ENCODE measurements at places on chromosomes 4 and X. TPM values are rescaled to one million over a fixed set of nuclear protein-coding genes. Genes with fewer than 3 reads are reported as not detected.

DNA sequence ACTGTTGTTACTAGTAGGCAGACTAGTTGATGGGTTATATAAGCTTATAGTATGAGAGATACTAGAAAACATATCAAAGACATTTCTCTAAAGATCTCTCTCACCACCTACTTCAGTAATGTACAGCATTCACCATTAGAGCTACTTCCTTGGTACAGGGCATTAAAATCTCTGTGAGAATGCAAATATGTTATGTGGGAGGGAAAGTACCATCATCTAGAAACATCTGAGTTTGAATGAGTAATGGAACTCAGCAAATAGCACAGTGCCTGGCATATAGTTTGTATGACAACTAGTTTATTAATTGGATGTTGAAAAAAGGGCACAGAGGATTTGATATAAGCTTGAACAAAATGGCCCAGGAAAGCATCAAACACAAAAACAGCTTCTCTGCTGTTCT, 211.1 kb downstream of the GLUD2 start:
- H3K27ac ChIP-seq: no peak overlapping the region
- no peaks in the 10 kb centered on the region for H3K36me3 ChIP-seq
- no peaks in the 10 kb centered on the region for H3K27me3 ChIP-seq
- no peak for DNase-seq
- H3K4me3 ChIP-seq: no peak overlapping the region
- H3K4me1 ChIP-seq: no peaks in the 10 kb centered on the region

DNA sequence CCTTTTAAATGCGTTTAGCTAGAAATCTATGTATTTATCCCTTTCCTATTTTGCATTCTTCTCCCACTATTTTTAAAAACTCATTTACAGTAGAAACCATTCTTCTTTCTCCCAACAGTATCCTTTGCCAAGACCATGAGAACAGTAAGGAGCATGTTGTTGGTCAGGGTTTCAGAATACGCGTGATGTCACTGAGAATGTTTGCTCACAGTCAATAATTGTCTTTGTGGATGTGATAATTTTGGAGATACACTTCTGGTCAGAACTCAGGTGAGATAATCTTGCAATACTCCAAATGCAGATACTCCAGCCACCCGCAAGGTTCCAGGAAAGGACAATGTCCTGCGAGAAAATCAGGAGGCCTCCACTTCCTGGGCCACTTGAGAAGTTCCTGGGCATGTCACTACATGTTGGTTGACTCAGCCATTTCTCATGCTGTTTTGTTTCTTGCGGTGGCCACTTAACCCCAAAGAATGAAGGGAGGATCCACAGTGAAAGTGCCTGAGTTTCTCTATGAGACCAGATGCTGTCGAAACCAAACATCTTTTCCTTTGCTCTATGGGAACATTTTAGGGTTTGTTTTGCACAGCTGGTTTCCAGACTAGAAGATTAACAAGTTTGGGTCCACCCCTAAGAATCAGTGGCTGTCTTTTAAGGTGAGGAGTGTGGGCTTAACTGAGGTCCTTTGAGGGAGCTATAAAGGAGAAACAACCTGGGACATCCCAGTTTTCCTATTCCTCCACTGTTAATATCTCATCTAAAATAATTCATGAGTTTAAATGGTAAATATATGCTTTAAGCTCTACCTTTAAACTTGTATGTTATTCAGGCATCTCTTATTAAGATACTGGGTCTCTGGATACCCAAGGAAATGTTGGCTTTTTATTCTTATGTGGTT, 116.0 kb downstream of the SOWAHB start:
- no peaks in the 10 kb centered on the region for H3K36me3 ChIP-seq
- DNase-seq: no peak
- no peak overlapping the region for H3K4me3 ChIP-seq
- no peaks in the 10 kb centered on the region for H3K4me1 ChIP-seq
- H3K27ac ChIP-seq: no peak overlapping the region

DNA sequence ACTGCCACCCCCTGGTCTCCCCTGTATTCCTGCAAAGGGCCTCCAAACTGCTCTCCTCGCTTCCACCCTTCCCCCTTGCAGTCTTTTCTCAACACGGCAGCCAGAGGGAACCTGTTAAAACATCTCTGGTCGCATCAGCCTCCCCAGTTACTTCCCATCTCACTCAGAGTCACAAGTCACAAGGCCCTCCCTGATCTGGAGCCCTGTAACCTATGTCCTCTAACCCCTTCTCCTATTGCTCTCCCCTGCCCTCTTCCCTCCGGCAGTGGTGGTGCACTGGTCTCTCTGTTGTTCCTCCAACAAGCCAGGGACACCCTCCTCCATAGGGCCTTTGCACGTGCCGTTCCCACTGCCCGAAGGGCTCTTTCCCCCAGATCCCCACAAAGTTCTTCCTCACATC, 73.2 kb downstream of the SH3KBP1 start:
- H3K4me1 ChIP-seq: peaks cover 18% of the 10 kb centered on the region
- H3K4me3 ChIP-seq: peak overlapping the region; percentile 21
- no peak for DNase-seq
- H3K27me3 ChIP-seq: no peaks in the 10 kb centered on the region
- H3K36me3 ChIP-seq: no peaks in the 10 kb centered on the region

DNA sequence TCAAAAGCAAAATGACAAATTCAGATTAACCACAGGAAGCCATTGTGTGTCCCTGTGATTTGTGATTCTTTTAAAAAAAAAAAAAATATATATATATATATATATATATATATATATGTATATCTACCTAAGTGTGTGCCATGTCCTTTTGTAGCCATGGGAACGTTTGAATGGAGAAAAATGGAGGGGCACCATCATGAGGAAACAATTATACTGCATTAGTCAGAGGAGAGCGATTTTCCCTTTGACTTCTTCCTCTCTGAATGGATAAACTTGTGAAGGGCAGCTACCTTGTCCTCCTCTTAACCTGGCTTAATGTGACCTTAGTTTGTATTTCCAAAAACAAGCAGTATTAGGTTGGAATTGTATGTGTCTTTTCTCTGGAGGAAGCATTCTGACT, 23.3 kb upstream of the CBLL2 start:
- DNase-seq: no peak
- H3K27ac ChIP-seq: no peak overlapping the region
- no peak overlapping the region for H3K4me3 ChIP-seq

DNA sequence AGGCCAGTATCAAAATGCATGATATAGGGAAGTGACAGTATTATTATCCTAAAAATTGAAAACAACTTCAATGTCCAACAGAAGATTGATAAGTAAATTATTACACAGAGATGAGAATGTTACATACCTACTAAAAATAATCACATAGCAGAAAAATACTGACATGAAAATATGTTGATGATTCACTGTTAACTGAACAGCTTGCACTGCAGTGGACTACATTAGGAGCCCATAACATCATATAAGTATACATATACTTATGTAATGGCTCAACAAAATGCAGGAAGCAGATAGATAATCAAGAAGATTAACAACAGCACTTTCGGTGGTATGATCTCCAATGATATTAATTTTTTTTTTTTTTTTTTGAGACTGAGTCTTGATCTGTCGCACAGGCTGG, 7.1 kb downstream of the CLOCK start:
- no peak overlapping the region for H3K4me3 ChIP-seq
- no peak overlapping the region for H3K27ac ChIP-seq
- peaks cover 3% of the 10 kb centered on the region for H3K36me3 ChIP-seq
- DNase-seq: no peak
- peaks cover 51% of the 10 kb centered on the region for H3K4me1 ChIP-seq

- H3K27me3 ChIP-seq: no peaks in the 10 kb centered on the region
- H3K27ac ChIP-seq: no peak overlapping the region
- H3K36me3 ChIP-seq: no peaks in the 10 kb centered on the region
- H3K4me1 ChIP-seq: no peaks in the 10 kb centered on the region
- DNase-seq: no peak
Observed at GRCh38 chr4:104015680-104016079, 295.9 kb upstream of the TACR3 start.

GRCh38 chr4:154707877-154708276, 35.9 kb upstream of the LRAT start:
- no peaks in the 10 kb centered on the region for H3K36me3 ChIP-seq
- H3K27ac ChIP-seq: no peak overlapping the region
- H3K4me3 ChIP-seq: no peak overlapping the region
- H3K27me3 ChIP-seq: peaks cover 15% of the 10 kb centered on the region
- no peaks in the 10 kb centered on the region for H3K4me1 ChIP-seq
- no peak for DNase-seq

GRCh38 chrX:43474321-43474720, 181.8 kb upstream of the MAOA start:
- H3K27ac ChIP-seq: no peak overlapping the region
- H3K36me3 ChIP-seq: no peaks in the 10 kb centered on the region
- H3K4me3 ChIP-seq: no peak overlapping the region
- H3K4me1 ChIP-seq: no peaks in the 10 kb centered on the region
- no peak for DNase-seq

- no peak overlapping the region for H3K4me3 ChIP-seq
- DNase-seq: no peak
- no peaks in the 10 kb centered on the region for H3K27me3 ChIP-seq
- no peaks in the 10 kb centered on the region for H3K36me3 ChIP-seq
- H3K4me1 ChIP-seq: no peaks in the 10 kb centered on the region
Observed at GRCh38 chr4:106967892-106968291, 68.2 kb downstream of the DKK2 start.

GRCh38 chr4:39825741-39826231, 127.8 kb downstream of the UBE2K start:
- H3K27me3 ChIP-seq: no peaks in the 10 kb centered on the region
- H3K4me3 ChIP-seq: no peak overlapping the region
- no peak overlapping the region for H3K27ac ChIP-seq
- no peak for DNase-seq

GRCh38 chr4:16055471-16055870, 28.4 kb downstream of the PROM1 start:
- peaks cover 32% of the 10 kb centered on the region for H3K27me3 ChIP-seq
- H3K27ac ChIP-seq: no peak overlapping the region
- DNase-seq: no peak
- no peaks in the 10 kb centered on the region for H3K4me1 ChIP-seq

Gene EGF
- not detected for total RNA-seq

Gene STOX2
- not detected for total RNA-seq

Gene MTMR8
- total RNA-seq: 6.2 TPM

Gene UCP1
- total RNA-seq: not detected

Gene CENPVL3
- not detected for total RNA-seq

Gene CENPE
- 0.44 TPM for total RNA-seq

Gene PCSK1N
- 4.9 TPM for total RNA-seq

Gene VSIG4
- total RNA-seq: 0.60 TPM

Gene RAI2
- 2.9 TPM for total RNA-seq

Gene GTPBP6
- 101 TPM for total RNA-seq

Gene ANOS1
- not detected for total RNA-seq

Gene RUFY3
- total RNA-seq: 41.9 TPM

Gene L1CAM
- total RNA-seq: 0.23 TPM

Gene GRID2
- total RNA-seq: not detected

Gene ZMAT1
- total RNA-seq: 38.9 TPM

Gene SASH3
- 154 TPM for total RNA-seq

Measured in naive thymus-derived CD8-positive, alpha-beta T cell (primary cell).